ENCODE measurements at places on chromosomes 11 and 22. TPM values are rescaled to one million over a fixed set of nuclear protein-coding genes. Genes with fewer than 3 reads are reported as not detected.

NELL1 gene
- not detected for total RNA-seq

PRR33 gene
- not detected for total RNA-seq

ASPHD2 gene
- 1.4 TPM for total RNA-seq

MRGPRE gene
- total RNA-seq = not detected

SLC22A6 gene
- total RNA-seq = not detected

GAL gene
- total RNA-seq = 1.5 TPM

SMTNL1 gene
- total RNA-seq = not detected

OR5A1 gene
- not detected for total RNA-seq

APIP gene
- total RNA-seq = 22.5 TPM

TYMP gene
- total RNA-seq = 42.4 TPM

OR52E8 gene
- not detected for total RNA-seq

HTR3A gene
- not detected for total RNA-seq

OR52I1 gene
- total RNA-seq = not detected

C11orf97 gene
- total RNA-seq = not detected

MAJIN gene
- total RNA-seq = not detected

MEI1 gene
- 2.2 TPM for total RNA-seq

SULT4A1 gene
- not detected for total RNA-seq

MOV10L1 gene
- not detected for total RNA-seq

SMIM35 gene
- not detected for total RNA-seq

YIF1A gene
- 193 TPM for total RNA-seq

GGTLC3 gene
- not detected for total RNA-seq

ZNRD2 gene
- 41.9 TPM for total RNA-seq

ENTHD1 gene
- total RNA-seq = not detected

UBQLNL gene
- 0.32 TPM for total RNA-seq

EMID1 gene
- total RNA-seq = not detected

SFI1 gene
- 21.6 TPM for total RNA-seq

CDC42EP1 gene
- total RNA-seq = 59.7 TPM

ARHGAP8 gene
- total RNA-seq = 0.54 TPM

MN1 gene
- total RNA-seq = 25.9 TPM
